ENCODE measurements at places on chromosomes 12 and 14.

DNA sequence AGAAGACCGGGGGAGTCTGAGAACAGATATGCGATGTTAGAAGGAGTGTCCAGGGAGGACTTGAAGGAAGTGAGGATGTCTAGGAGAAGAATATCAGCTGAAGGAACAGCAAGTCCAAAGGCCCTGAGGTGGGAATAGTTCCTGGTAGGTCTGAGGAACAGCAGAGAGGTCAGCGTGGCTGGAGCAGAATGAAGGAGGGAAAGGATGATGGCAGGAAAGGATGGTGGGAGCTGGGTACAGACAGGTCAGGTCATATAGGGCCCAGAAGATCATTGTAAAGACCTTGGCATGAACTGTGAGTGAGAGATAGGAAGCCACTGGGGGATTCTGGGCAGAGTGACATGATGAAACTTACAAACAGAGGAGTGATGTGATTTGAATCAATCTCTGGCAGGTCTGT is 171.0 kb downstream of the ETV6 start:
- DNase-seq: no peak

DNA sequence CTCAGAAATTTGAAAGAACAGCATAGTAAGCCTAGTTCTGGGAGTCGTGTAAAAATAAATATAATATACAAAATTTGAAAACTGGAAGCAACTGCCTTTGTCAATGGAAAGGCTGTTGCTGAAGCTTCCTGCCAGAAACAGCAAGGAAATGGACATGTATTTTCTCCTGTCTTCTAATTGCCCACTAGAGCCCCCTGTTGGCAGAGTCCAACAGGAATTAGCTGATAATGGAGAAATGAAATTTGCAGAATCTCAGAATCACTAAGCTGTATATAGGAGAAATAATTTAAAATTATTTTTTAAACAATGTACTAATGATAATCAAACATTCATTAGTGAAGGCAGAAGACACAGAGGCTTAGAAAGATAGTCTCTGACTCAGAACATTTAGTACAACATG is 414.8 kb downstream of the SLC6A15 start:
- no peak for DNase-seq

DNA sequence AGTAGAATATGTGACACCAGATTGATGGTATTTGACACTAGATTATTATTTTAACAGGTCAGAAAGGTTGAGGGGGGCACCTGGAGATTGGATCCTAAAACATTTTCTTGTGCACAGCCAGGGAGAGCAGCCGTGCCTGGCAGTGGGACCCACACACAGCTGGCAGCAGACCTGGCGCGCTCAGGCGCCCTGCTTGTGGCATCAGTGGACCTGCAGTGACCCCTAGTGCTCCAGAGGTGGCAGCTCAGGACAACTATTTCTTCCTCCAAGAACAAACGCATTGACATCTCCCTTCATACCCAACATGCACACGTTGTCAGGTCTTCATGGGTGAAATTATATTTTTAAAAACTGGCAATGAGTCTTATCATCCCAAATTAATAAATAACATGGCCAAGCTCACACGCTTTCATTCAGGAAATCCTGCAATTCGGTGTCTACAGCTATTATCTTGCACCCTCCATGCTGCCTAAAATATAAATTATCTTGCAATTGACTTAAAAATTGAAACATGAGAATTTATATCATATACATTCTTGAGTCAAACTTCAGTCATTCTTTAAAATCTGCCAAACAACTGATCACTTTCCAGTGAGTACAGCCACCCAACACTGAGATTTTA is 7.7 kb upstream of the TMEM132D start:
- no peak for DNase-seq

DNA sequence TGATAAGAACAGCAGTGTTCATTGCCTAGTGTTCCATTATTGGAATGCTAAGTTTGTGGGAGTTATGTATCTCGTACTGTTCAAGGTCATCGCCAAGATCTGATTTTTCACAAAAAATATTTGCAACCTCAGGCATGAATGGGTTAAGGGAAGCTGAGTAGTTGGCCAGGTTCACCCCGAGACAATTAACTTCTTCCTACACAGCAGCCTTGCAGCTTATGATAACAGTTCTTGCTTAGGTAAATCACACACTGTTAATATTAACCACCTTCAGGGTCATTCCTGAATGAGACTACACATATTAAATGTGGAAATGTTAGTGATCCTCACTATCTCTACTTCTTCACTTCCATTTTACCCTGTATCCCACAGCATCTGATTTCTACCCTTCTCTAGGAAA is 18.0 kb downstream of the FKBP11 start:
- no peak for DNase-seq

GRCh38 chr12:108788076-108788782 is 56.9 kb upstream of the CORO1C start:
- DNase-seq: no peak

DNA sequence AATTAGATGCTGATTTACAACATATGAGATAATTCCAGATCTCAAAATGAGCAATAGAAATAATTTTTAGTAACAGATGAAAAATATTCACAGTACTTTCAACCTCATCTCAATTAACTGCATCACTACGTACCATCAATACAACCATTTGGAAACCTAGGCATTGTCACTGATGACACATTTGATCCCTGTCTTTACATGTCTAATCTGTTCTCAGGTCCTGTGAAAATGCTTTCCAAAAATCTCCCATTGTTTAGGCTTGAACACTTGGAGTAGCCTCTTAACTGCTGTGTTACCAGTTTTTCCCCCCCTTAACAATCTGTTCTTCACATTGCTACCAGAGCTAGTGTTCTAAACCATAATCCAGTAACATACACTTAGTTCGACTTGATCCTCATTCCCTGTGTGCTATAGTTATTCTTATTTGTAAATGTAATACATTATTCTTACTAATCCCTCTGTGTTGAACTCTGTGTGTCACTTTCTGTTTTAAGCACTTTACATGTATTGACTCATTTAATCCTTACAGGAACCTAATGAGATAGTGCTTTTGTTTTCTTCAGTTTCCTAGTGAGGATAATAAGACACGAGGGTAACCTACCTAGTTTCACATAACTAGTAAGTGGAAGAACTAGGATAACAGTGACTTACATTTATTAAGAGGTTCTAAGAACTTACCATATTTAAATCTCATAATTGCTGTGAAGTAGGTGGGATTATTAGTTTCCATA is 41.7 kb downstream of the LARP4 start:
- DNase-seq: no peak

DNA sequence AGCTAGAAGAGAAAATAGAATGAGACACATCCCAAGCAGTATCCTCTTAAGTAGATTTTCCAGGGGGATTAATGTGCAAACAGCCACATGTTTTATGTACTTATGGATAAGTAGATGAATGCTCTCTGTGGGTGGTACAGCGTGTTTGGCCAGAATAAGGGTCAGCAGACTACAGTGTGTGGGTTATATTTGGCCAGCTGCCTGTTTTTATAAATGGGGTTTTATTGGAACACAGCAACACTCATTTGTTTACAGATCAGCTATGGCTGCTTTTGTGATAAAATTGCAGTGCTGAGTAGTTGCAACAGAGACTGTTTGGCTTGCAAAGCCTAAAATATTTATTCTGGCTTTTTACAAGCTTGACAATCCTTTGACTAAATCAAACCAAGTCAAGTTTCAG is 780.2 kb upstream of the SEL1L start:
- no peak for DNase-seq

DNA sequence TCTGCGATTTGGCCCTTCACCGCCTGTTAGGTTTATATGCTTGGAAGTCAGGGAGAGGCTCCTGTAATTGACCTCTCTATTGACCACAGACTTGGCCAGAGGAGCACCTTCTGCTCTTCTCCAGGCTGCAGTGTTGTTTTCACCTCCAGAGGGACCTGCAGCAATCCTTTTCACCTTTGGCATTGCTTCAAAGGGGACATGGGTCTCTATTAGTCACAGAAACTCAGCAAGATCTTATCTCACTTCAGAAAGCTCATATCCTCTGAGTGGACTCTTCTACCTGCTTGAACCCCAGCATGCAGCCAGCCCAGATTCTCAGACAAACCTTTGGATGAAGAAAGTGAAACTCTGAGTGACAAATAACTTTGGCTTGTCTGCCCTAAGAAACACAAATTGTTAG is 339.3 kb downstream of the NRXN3 start:
- no peak for DNase-seq

- DNase-seq: no peak
Measured at GRCh38 chr12:29282031-29282816, 98.7 kb downstream of the ERGIC2 start.

- DNase-seq: no peak
Measured at GRCh38 chr12:121139286-121139685, 6.6 kb downstream of the P2RX7 start.

- DNase-seq: no peak
Measured at GRCh38 chr12:113273053-113273725, 51.9 kb downstream of the TPCN1 start.

- no peak for DNase-seq
Measured at GRCh38 chr12:15590180-15590826, 198.9 kb downstream of the EPS8 start.

DNA sequence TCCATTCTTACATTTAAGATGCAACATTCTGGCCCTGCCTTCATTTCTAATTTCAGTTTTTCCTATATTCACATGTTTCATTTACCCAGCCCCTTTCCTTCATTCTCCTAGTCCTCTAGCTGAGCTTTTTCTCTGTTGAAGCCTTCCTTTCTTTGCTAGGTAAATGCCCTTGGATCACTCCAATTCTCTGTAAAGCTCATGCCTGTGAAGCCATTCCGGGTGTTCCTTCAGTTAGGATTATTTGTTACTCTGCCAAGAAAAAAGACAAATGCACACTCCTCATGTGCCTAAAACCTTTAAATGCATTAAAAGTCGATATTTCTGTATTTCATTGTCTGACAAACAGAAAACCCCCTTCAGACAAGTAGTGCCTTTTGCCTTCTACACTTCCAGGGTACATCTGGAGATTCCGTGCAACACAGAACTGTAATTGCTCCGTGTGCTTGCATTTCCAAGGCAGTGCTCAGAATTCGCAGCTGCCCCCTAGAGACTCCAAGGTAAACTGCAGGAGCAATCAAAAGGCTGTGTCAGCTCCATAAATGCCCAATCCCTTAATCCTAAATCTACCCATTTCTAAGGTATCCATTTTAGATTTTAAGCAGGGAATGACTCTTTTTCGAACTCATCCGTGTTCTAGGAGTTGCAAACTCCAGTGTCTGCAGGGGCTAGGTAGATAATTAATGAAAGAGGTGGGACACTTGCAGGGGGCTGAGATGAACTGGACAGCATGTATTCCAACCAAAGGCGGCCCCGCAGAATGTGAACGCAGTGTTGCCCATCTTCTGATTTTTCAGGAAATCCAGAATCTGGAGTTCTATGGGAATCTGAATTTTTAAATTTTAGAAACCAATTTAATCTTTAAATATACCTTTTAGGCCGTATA is 320.2 kb downstream of the GRIN2B start:
- DNase-seq: peak; percentile 6

- DNase-seq: no peak
Measured at GRCh38 chr14:97414718-97415098, 617.5 kb downstream of the VRK1 start.
